ENCODE measurements at places on chromosomes 7 and 10. TPM values are rescaled to one million over a fixed set of nuclear protein-coding genes. Genes with fewer than 3 reads are reported as not detected.

The UTF1 gene
- not detected for total RNA-seq

The TFPI2 gene
- 79.2 TPM for total RNA-seq

The HPSE2 gene
- total RNA-seq, result not detected

The DYNC1I1 gene
- 3.9 TPM for total RNA-seq

The GALNT17 gene
- not detected for total RNA-seq

The NEBL gene
- total RNA-seq, result 0.71 TPM

The ZRANB1 gene
- 24.1 TPM for total RNA-seq

The IL2RA gene
- total RNA-seq, result not detected

The PAX4 gene
- total RNA-seq, result not detected

The NPY4R gene
- total RNA-seq, result not detected

The LIPN gene
- total RNA-seq, result not detected

The MPP7 gene
- total RNA-seq, result 0.07 TPM

The AGR3 gene
- total RNA-seq, result not detected

The CHAT gene
- total RNA-seq, result not detected

The NOM1 gene
- total RNA-seq, result 25.1 TPM

The MCM7 gene
- 114 TPM for total RNA-seq

The EBF3 gene
- 0.14 TPM for total RNA-seq

The ACTL6B gene
- total RNA-seq, result not detected

The CLEC5A gene
- not detected for total RNA-seq

The TIMM23B gene
- 17.5 TPM for total RNA-seq

The MAGI2 gene
- total RNA-seq, result 2.7 TPM

The TMEM273 gene
- 1.3 TPM for total RNA-seq

The CLRN3 gene
- total RNA-seq, result 0.11 TPM

The PILRB gene
- 10.8 TPM for total RNA-seq

The UNCX gene
- total RNA-seq, result not detected

All from pulmonary artery endothelial cell (primary cell).